ENCODE measurements at places on chromosomes 16 and 17.
A peak's percentile ranks its signal among the peaks of the same experiment; 100 is the strongest.

DNA sequence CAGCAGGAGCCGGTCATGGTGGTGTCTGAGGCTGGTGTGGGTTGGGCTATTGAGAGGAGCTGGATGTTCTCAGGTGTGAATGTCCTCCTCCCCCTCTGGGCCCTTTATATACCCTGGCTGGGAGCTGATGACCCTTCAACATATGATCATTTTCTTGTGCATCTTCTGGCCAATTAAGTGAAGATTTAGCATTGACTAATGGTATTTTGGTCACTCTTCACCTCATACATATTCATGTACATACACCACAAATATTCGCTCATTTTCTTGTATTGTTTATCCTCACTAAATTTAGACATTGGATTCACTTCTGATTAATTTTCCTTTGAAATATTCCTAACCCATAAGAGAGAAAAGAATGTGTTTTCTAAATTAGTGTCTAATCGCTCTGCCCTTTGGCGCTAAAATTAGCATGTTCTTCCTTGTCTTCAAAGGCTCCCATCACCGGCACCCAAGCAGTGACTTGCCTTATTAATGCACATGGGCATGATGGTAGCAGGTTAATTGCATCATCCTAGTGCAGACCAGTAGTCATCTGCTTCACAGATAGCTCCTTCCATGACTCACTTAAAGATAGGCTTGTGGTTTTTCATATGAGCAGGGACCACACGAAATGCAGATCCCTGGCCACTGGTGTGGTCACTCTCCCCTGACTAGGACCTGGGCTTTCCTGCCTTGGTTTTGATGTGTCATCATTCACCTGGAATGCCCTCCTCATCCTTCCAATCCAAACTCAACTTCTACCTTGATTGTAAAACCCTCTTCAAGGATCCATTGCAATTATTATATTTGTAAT, at the start of gene KRTAP2-4:
Gene KRTAP2-4, minus strand, starts transcription at position 51 of the 796 bp plus-strand sequence. Its CDS starts 34 bp downstream, at position 17.
- no peak for DNase-seq

DNA sequence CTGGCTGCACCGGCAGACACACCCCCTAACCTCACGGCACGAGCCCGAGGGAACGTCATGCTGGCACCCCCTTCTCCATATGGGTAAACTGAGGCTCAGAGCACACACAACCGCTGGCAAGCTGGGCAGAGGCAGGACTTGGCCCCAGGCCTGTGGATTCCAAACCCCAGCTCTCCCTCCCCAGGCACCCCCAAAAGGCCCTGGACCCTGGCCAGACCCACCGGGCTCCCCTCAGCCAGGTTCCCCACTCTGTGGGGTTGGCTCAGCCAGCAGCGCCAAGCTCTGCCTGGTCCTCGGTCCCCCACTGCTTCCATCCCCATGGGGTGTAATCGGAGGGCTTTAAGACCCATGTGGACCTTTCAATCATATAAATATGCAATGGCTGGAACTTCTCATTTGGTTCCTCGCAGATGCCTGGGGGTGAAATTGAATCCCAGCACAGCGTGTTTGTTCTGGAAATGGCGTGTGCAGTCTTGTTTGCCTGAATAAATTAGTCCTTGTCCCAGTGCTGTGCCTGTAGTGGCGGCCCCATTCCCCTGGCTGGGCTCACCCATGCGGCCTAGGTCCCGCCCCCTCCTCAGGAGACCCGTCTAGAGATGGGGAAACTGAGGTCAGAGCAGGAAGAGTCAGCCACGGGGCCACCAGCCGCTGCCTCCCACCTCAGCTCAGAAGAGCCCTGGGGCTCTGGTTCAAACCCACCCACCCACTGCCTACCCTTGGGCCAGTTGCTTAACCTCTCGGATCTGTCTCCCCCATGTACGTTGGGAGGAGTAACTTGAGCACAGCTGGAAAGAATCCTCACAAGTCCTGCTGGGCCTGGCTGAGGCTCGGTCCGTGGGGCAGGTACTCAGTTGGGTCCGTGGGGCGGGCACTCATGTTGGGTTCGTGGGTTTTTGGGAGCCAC, 57.3 kb downstream of the ZFPM1 start:
- no peak for DNase-seq

DNA sequence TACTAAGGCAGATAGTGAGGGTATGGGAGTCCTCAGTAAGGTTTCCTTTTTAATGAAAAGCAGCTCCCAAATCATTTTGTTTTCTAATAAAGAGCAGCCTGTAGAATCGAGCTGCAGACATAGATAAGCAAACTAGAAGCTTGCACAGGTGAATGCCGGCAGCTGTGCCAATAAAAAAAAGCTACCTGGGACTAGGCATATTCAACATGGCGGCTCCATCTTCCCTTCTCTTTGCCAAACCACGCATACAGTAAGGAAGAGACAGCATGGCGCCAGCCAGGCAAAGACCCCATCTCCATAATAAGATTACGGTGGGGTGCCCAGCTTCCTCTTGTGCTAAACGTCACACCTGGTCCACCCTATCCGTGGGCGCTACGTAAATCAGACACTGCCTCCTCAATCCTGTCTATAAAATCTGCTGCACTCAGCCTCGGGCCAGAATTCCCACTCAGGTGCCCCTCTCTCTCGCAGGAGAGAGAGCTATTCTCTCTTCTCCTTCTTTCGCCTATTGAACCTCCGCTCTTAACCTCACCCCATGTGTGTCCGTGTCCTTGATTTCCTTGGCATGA, 92.7 kb upstream of the FA2H start:
- DNase-seq: no peak

- no peak for DNase-seq
These were observed 14.4 kb upstream of the ADAMTS18 start for GRCh38 chr16:77449208-77449607.

DNA sequence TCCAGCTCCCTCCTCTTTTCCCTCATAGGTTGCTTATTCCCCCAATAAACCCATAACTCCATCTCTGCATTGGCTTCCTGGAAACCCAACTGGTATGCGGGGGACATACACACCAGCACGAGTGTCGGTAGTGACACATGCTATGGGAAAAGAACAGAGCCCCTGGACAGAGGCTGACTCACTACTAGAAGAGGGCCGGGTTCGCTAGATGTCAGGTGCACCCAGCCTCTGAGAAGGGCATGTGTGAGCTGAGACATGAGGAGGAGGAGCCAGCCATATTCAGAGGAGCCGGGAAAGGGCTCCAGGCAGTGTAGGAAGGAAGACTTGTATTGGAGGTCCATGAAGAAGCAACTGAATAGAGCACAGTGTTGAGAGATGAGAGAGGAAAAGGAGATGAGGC, 241.1 kb downstream of the SOX9 start:
- DNase-seq: no peak

DNA sequence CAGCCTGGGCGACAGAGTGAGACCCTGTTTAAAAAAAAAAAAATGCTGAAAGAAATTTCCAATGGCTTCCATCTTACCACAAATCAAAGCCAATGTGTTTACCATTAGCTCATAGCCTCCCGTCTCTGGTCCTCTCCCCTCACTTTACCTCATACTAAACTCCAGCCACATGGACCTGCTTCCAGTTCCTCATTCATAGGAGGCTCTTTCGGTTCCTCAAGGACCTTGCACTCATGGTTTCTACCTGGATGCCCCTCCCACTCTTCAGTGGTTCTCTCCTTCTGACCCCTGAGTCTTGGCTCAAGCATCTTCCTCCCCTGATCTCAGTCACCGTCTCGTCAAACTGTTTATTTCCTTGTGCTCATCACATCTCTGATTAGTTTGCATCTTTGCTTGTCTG, 3.8 kb upstream of the DEF8 start:
- DNase-seq: no peak

DNA sequence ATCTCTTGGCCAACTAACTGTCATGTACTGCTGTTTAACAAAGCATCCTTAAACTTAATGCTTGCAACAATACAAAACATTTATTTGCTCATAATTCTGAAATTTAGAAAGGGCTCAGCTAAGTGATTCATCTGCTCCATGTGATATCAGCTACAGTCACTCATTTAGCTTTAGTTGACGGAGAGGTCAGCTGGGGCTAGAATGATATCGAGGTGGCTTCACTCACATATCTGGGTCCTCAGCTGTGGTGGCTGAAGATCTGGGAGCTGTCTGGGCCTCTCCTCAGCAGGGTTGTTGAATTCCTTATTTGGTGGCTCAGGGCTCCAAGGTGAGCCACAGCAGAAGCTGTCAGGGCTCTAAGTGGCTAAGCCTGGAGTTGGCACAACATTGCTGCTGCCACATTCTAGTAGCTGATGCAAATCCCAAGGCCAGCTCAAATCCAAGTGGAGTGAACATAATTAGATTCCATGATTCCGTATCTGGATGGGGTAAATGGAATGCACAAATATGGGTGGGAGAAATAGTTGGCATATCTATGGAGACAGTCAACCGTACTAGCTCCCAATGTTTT, 62.8 kb downstream of the HS3ST3A1 start:
- DNase-seq: no peak

GRCh38 chr17:28228986-28229729, 89.8 kb upstream of the TMEM97 start:
- no peak for DNase-seq

DNA sequence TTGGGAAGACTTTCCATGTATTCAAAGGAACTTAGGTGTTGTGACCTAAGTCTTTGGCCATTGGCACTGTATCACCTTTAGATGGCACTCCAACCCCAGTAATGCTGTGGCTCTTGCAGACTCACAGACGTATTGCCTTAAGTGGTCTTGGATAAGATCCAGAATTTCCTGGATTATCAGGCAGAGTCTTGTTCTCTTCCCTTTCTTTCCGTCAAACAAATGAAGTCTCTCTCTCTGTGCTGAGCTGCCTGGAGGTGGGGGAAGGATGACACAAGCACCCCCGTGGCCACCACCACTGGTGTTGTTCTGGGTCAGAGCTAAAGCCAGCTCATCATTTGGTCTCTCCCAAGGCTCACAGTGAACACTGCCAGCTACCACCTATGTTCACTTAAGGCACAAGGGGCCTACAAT, 789.9 kb upstream of the KIF2B start:
- peak; percentile 48 for DNase-seq

- no peak for DNase-seq
These were observed 130.6 kb downstream of the MYO1D start for GRCh38 chr17:32746280-32746679.

DNA sequence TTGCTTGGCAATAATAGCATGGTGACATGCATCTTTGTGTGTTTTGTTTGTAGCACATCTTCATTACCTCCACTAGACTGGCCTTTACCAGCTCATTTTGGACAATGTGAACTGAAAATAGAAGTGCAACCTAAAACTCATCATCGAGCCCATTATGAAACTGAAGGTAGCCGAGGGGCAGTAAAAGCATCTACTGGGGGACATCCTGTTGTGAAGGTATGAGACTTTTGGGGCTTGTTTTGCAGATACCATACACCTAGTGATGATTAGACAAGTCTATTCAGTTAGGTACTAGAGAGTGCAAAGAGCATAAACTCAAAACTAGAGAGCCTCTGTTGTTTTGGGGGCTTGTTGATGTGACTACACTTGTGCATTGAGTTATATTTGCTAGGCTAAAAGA, 41.2 kb downstream of the NFATC3 start:
- no peak for DNase-seq

DNA sequence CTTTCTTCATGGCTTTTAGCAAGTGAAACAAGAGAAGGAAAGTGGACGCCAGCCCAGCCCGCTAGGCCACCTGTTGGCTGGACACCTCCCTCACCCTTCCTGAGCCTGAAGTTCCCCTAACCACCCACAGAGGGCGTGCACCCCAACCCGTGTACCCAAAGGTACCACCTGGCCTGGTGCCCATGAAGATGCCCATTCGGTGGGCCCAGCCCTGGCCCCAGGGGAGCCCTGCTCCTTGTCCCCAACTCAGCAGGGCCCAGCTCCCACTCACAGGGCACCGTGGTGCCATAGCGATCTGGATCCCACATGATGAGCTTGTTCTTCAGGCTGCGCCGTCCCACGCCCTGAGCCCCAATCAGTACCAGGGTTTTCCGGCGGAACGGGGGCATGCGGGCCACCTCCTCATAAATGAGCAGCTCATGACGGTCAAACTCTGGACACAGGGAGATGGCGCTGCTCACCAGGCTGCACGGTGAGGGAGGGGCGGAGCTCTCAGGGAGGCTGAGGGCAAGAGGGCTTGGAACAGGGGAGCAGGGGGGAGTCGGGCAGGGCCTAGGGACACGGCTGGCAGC, 26.8 kb downstream of the MPP2 start:
- peak; percentile 69 for DNase-seq

DNA sequence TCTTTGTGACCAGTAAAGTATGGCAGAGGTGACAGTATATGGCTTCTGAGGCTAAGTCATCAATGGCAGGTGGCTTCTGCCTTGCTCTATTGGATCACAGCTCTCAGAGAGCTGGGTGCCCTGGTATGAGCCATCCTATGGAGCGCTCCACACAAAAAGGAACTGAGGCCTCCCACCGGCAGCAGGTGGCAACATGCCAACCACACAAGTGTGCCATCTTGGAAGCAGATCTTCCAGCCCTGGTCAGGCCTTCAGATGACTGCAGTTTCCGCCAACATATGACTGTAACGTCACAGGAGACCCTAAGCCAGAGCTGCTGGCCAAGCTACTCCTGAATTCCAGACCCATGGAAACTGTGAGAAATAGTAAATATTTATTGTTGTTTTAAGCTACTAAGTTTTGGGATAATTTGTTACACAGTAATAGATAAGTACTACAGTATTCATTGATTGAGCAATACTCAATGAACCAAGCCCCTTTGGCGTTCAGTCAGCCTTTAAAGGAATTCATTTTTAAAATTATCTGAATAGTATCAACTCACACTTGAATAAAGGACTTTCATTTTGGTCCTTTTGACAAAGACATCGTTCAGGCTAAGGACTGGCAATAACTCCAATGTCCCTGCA, 69.4 kb upstream of the LHX1 start:
- no peak for DNase-seq

GRCh38 chr17:38625482-38625881, 19.7 kb upstream of the SRCIN1 start:
- DNase-seq: no peak

GRCh38 chr17:28925912-28926365, 23.1 kb upstream of the DHRS13 start:
- DNase-seq: no peak

DNA sequence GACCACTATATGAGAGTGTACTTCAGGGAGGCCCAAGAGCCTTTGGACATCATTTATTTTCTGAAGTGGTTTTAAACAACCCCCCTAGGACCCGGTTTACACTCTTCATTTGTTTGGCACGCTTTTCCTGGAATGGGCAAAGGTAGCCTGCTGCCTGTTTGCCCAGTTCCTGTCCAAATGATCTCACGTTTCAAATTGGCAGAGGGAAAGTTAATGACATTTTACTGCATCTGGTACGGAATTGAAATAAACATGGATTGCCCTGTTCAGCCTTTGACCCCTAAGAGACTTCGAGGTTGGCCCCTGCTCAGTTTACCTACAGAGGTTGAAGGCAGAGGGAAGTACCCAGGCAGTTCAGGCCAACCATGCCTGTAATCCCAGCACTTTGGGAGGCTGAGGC, 5.8 kb upstream of the RPRML start:
- DNase-seq: no peak

DNA sequence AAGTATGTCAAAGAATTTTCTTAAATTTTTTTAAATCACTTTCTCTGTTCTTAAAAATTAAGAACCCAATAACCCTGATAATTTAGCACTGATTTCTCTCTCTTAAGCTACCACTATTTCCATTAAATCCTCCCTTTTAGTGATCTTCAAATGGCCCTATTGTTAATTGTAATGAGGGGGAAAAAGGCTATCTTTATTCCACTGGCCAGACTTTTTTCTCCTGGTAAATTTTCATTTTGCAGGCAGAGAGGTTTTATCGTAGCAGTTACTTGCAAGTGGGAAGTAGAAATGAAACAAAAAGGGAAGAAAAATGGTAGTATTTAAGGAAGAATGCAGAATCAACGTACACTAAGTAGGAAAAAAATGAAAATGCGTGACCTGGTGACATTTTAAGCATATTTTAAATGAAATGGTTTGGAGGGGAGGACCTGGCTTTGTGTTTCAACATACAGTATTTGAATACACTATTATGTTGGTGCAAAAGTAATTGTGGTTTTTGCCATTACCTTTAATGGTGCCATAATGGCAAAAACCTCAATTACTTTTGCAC, 224.9 kb downstream of the TANC2 start:
- DNase-seq: no peak
